Gastrocnemius medialis (tissue), 4 donors: ENCODE measurements at places on chromosomes 3 and 15.

- no peak overlapping the region for H3K4me3 ChIP-seq
- DNase-seq: no peak
- no peaks in the 10 kb centered on the region for H3K27me3 ChIP-seq
- H3K36me3 ChIP-seq: no peaks in the 10 kb centered on the region
- no peaks in the 10 kb centered on the region for H3K4me1 ChIP-seq
Observed at GRCh38 chr15:54282228-54282836, 304.1 kb downstream of the UNC13C start.

- H3K36me3 ChIP-seq: no peaks in the 10 kb centered on the region
- no peak for DNase-seq
- H3K27ac ChIP-seq: no peak overlapping the region
- H3K4me1 ChIP-seq: no peaks in the 10 kb centered on the region
- H3K4me3 ChIP-seq: no peak overlapping the region
Observed at GRCh38 chr3:9098716-9099675, 135.7 kb upstream of the RAD18 start.

DNA sequence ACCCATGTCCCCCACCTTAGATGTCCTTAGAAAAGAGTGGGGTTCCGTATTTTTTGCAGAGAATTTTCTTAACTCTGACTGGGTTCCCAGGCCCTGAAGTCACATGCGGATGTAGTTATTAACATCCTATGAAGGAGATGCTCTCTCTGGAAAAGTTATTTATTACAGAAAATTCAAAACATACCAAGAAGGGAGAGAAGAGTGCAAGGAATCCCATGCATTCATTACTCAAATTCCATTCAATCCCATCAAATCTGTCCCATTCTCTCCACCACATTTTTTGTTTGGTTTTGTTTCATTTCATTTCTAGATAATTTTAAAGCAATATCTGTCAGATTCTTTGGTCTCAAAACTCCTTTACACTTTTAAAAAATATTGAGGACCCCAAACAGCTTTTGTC, 34.3 kb upstream of the ANKRD34C start:
- no peaks in the 10 kb centered on the region for H3K36me3 ChIP-seq
- H3K27ac ChIP-seq: no peak overlapping the region
- no peaks in the 10 kb centered on the region for H3K4me1 ChIP-seq

GRCh38 chr15:80694611-80695098, 455 bp upstream of the ABHD17C start:
- H3K4me3 ChIP-seq: peak overlapping the region; percentile 93
- no peak for DNase-seq
- H3K4me1 ChIP-seq: peaks cover 10% of the 10 kb centered on the region

DNA sequence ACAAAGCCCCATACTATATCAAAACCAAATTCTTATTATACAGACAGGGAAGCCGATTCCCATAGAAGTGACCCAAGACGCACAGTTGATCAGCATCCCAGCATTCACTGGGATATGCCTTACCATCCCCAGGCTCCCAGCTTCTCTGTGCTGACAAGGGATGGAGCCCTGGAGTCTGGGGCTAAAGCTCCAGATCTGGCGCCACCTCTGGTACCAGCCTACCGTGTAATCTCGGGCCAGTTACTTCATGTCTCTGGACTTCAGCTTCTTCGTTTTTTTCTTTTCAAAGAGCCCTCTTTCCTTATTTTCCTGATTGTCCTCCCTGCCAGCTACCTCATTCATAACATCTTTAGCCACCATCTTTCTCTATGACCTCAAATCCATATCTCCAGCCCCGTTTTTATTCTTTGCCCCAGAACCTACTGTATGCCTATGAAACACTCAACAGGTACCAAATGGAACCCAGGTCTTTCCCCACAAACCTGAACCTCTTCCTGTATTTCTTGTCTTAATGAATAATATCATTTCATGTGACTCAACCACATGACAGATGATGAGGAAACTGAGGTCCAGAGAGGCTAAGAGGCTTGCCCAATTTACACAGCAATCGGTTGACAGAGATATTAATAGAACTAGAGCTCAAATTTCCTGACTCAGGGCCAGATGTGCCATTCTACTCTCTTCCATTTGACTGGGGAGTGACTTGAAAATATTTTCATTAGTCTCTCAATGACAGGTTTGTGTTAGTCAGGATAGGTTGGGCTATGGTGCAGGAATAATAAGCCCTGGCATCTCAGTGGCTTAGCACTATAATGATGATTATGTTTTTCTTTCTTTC, 85.4 kb upstream of the TLE3 start:
- H3K36me3 ChIP-seq: no peaks in the 10 kb centered on the region
- no peak overlapping the region for H3K4me3 ChIP-seq
- no peak for DNase-seq
- no peak overlapping the region for H3K27ac ChIP-seq
